HepG2 (cell line): ENCODE measurements at places on chromosomes 3 and 15.

DNA sequence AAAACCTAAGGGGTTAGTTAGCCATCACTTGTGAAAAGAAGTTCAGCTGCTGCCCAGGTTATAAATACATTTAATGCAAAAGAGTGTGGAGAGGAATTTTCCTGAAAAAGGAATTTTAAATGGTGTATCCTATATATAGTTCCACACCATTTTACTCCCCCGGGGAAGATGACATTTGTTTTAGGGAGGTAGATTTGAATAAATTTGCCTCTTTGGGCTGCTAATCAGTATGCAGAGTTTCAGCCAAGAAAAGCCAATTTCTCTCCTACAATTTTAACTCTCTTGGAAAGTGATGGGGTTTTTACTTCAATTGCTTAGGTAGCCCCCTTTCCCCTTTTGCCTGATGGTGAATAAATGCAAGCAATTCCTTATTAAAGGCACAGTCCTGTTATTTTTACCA is 161.2 kb downstream of the OTOL1 start:
- H3K4me1 ChIP-seq, result no peaks in the 10 kb centered on the region
- H3K4me3 ChIP-seq, result no peak overlapping the region
- no peak overlapping the region for H3K27ac ChIP-seq
- DNase-seq, result no peak
- no peaks in the 10 kb centered on the region for H3K27me3 ChIP-seq
- H3K36me3 ChIP-seq, result no peaks in the 10 kb centered on the region

DNA sequence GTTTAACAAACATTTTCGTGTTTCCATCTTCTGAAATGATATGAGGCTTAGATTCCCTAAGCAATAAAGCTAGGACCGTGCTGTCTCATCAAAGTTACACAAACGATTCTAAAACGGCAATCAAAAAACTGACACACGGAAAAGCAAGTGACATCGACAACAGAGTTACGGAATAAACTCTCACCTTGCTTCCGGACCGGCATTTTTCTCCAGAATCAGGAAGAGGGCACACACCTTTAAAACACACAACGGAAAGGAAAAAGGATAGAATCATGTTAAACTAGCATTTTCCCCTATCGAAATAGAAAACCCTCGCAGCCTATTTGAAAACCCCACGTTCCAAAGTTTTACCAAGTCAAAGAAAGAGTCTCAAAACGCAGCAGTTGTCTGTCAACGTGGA is 1.4 kb downstream of the DLG1 start:
- peak overlapping the region; percentile 98 for H3K27ac ChIP-seq
- peak overlapping the region; percentile 91 for H3K4me3 ChIP-seq
- H3K4me1 ChIP-seq, result peaks cover 57% of the 10 kb centered on the region
- DNase-seq, result no peak
- peaks cover 8% of the 10 kb centered on the region for H3K36me3 ChIP-seq

GRCh38 chr3:66303491-66303901 is 82.7 kb downstream of the SLC25A26 start:
- peaks cover 7% of the 10 kb centered on the region for H3K4me1 ChIP-seq
- H3K36me3 ChIP-seq, result no peaks in the 10 kb centered on the region
- H3K4me3 ChIP-seq, result no peak overlapping the region
- no peak for DNase-seq

GRCh38 chr15:84608707-84609284 is 8.0 kb downstream of the ZSCAN2 start:
- H3K4me3 ChIP-seq, result no peak overlapping the region
- peaks cover 8% of the 10 kb centered on the region for H3K36me3 ChIP-seq
- no peaks in the 10 kb centered on the region for H3K27me3 ChIP-seq
- H3K27ac ChIP-seq, result no peak overlapping the region
- peaks cover 64% of the 10 kb centered on the region for H3K4me1 ChIP-seq

- H3K27me3 ChIP-seq, result no peaks in the 10 kb centered on the region
- no peaks in the 10 kb centered on the region for H3K4me1 ChIP-seq
- no peak overlapping the region for H3K27ac ChIP-seq
- DNase-seq, result no peak
Measured at GRCh38 chr15:95091444-95091843, 860.1 kb downstream of the MCTP2 start.

DNA sequence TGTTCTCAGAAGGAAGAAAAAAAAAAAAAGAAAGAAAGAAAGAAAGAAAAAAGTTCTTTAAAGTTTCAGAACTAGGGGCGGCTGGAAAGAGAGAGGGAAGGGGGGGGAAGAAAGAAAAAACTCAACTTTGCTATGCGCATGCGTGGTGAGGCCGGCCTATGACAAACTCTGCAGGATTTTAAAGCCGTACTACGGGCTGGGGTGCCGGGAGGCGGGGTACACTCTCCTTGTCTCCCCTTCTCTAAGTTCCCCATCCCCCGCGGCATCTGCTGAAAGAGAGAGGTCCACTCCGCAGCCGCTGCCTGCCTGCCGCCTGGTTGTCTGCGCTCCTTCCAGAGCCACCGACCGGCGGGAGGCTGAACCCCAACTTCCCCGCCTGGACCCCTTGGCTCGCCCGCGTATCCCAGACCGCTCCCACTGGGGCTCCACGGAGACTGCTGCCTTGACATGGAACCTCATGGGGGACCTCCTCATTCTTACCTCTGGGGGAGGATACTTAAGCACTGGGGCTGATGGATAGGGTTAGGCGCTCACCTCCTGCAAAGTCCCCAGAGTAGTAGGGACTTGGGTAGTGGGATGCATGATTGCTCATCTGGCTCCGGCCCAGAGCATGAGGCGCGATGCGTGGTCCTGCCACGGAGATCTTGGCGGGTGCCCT is 1.4 kb upstream of the WNT5A start:
- no peak overlapping the region for H3K4me3 ChIP-seq
- H3K27me3 ChIP-seq, result peaks cover 4% of the 10 kb centered on the region; the same call in 1 of the 2 replicates
- H3K27ac ChIP-seq, result no peak overlapping the region
- no peak for DNase-seq
- peaks cover 5% of the 10 kb centered on the region; the same call in 1 of the 2 replicates for H3K4me1 ChIP-seq

DNA sequence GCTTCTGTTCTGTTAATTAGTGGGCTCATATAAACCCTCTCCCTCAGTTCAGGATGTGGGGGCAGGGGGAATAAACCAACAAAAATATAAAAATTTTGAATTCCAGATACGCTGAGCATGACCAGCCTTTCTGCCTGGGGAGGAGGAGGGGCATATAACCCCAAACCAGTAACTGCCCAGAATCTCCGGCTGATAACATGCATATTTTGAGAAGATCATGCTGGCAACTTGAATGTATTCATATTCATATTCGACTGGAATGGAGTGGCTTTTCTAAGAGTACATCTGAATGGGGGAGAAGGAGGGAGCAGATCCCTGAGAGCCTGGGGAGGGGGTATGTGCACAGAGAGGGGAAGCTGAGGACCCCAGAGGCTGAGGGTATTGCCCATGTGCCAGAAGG is 54.5 kb upstream of the LCTL start:
- H3K4me3 ChIP-seq, result no peak overlapping the region
- peaks cover 4% of the 10 kb centered on the region; the same call in 2 of the 3 replicates for H3K27me3 ChIP-seq
- no peak for DNase-seq
- peaks cover 44% of the 10 kb centered on the region for H3K4me1 ChIP-seq

DNA sequence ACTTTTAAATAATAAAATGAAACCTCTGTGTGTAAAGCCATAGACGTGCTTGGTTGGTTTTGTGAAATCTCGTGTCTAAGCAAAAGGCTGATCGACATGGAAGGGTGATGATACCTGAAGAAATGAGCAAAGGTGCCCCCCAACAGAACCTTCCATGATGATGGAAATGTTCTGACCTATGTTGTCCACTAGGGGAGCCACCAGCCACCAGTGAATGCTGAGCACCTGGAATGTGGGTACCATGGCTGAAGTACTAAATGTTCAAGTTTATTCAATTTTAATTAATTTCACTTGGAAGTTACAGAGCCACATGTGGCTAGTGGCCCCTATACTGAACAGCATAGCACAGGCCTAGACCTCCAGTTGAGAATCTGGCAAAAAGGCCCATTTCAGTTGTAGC is 158.8 kb downstream of the POLR2M start:
- no peak overlapping the region for H3K27ac ChIP-seq
- no peaks in the 10 kb centered on the region for H3K36me3 ChIP-seq
- no peak overlapping the region for H3K4me3 ChIP-seq
- H3K27me3 ChIP-seq, result no peaks in the 10 kb centered on the region; the same call in 2 of the 3 replicates
- no peaks in the 10 kb centered on the region for H3K4me1 ChIP-seq

GRCh38 chr15:93819826-93820225 is 411.5 kb upstream of the MCTP2 start:
- H3K4me1 ChIP-seq, result no peaks in the 10 kb centered on the region
- no peaks in the 10 kb centered on the region for H3K36me3 ChIP-seq
- no peak overlapping the region for H3K4me3 ChIP-seq
- no peak overlapping the region for H3K27ac ChIP-seq
- H3K27me3 ChIP-seq, result no peaks in the 10 kb centered on the region
- DNase-seq, result no peak

DNA sequence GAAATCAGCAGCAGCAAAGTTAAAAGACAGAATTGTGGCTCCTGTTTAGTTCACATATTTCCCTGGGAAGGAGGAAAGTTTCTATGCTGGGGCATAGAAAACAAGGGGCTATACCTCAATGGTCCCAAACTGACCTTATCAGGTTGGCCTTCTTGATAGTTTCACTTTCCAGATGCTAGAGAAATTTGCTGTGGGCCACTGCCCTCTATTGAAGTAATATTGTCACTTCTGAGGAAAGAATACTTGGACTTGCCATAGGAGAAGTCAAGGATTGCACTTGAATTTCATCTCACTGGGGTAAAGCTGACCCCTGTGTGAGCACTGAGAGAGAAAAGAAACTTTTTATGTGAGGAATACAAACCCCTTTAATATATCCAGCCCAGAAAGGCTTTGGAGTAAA is 49.3 kb upstream of the XCR1 start:
- DNase-seq, result no peak
- no peaks in the 10 kb centered on the region for H3K36me3 ChIP-seq
- H3K4me1 ChIP-seq, result no peaks in the 10 kb centered on the region
